ENCODE measurements at places on chromosomes 6 and 20. TPM values are rescaled to one million over a fixed set of nuclear protein-coding genes. Genes with fewer than 3 reads are reported as not detected.

- DNase-seq = peak; percentile 22
These were observed 10.6 kb downstream of the NOL4L start for GRCh38 chr20:32574296-32575226.

DNA sequence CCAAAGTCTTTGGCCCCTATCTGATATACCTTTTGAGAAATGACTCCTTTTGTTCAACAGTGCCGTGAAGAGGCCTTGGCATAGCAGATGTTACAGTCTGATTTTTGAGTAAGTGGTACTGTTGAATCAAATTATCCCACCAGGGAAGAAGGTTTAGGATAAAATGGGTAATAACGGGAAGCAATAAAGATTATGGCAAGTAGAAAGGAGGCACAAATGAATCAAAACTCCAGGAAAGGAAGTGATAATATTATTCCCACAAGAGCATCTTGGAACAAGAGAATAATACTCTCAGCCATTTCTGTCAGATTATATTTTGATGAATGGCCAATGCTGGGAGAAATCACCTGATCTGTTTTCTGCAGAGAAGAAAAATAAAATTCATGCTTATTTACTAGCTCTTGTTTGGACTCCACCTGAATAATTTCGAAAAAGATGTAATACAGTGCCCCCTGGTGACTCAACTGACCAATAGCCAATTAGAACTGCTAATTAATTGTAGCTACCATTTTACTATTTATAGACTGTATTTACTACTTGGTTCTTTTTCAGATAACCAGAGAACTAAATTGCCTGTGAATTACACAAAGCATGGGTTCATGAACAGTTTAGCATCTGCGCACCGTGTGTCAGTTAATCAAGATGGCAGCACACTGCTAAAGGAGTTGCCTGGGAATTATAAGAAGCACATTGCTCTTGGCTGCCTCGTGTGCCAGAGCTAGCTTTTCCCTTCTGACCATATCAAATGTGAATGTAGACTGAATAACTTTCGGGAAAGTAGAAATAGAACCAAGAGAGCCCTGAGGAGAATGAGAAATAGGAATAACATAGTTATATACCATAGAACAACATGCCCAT lies 78.5 kb upstream of the TRDN start:
- peak; percentile 45 for DNase-seq

Gene MAP3K7
- 24.4 TPM for total RNA-seq

- DNase-seq = no peak
These were observed 420.9 kb downstream of the PRKN start for GRCh38 chr6:162306616-162307015.

Gene ARMC2
- total RNA-seq = 1.0 TPM

Gene C20orf202
- total RNA-seq = not detected

Gene RARS2
- total RNA-seq = 22.2 TPM

Gene GABRR1
- total RNA-seq = not detected

DNA sequence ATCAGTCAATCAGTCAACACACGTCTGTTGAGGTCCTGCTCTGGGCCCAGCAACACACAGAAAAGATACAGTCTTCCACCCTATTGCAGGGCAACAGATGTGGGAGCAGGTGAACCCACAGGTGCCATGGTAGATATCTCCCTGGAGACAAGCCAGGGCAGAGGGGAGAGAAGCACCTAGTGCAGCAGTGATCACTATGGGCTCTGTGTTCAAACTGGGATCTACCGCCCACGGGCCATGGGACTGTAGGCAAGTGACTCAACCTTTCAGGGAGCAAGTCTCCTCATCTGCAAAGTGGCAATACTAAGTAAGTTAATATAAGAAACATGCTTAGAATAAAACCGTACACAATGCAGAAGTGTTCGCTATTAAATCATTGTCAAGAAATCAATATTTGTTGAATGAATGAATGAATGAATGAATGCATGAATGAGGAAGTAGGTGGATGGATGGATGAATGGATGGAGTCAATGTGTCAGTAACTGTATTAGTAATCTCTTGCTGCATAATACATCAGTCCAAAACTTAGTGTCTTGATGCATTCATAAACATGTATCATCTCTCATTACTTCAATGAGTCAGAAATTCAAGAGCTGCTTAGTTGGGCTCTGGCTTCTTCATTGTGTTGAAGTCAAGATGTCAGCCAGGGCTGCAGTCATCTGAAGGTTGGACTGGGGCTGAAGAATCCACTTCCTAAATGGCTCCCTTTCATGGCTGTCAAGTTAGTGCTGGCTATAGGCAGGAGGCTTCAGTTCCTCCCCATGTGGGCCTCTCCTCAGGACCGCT lies 31.9 kb upstream of the NFATC2 start:
- no peak for DNase-seq

DNA sequence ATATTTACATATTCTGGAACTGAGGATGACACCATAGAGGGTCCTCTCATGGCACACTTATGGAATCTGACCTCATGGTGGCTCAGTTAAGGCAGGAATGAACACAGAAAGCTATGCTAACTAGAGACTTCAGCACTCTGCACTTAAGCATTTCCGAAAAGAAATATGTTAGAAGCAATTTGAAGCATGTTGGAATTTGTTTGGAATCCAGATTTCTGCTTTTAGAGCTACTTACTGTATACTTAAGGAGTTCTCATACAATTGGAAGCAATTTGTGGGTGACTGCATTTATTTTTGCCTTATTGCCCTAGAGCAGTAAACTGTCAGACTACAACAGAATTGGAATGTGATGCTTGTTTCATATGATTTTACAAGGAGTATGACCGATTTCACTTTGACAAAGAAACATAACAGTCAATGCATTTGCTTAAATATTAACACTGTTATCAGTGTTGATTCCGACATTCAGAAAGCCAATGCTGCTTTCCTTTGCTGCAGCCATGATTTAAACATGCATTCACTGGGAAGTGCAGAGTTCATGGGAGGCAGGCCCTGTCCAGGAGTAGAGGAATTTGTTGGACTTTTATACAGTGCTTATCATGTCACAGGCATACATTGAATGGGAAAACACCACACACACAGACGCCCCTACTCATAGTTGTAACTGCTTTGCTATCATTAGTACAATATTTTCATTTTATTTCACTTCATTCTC lies 244.4 kb downstream of the SAMD5 start:
- DNase-seq = no peak

DNA sequence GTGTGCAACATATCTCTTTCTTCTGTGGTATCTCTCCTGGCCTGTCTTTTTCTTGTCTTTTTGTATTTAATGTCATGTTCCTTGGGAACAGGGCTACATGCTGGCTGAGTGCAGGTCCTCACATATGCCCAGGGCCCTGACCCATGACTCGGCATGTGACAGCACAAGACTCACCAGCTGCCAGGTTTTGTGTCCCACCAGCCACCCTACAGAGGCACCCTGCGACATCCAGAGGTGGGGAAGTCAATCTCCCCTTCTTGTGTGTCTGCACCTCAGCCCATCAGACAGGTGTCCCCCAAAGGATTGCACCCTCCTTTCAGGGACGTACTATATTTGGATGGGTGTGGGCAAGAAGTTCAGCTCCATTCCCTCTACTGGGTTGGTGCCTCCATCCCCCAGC lies 576.3 kb downstream of the RNF144B start:
- no peak for DNase-seq

Gene LIME1
- total RNA-seq = 10.8 TPM

Gene PPP1R3G
- 1.4 TPM for total RNA-seq

DNA sequence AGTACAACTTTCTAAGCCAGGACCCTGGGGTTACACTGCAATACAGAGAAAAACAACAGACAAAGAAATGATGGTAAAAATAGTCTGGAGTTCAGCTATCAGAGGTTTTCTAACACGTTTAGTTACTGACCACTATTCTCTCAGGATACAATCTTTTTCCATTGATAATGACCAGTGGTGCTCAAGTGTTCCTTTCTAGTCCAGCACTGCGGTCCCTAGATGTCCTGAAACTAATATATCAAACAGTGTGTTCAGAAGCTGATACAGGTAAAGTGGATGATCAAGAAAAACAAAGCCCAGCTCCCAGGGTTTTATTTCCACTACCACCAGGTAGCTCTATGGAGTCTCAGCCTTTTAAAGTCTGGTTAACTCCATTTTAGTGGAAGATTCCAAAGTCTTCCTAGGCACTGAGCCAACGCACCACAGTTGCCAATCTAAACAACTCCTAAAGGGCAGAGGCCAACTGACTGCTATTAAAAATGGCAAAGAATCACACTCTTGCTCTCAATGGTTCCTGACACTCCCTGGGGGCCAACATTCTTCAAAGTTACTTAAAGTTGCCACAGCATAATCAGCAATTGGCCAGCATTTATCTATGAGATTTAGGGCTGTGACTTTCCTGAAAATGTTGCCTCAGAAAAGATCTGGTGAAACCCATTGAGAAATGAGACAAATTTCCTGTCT lies 38.2 kb downstream of the DZANK1 start:
- DNase-seq = no peak

Gene C20orf144
- not detected for total RNA-seq

- no peak for DNase-seq
These were observed 138.2 kb downstream of the BMP7 start for GRCh38 chr20:57128044-57128757.

GRCh38 chr20:31723069-31723318 lies 326 bp upstream of the BCL2L1 start:
- no peak for DNase-seq

GRCh38 chr6:11784341-11784740 lies 5.7 kb upstream of the ADTRP start:
- no peak for DNase-seq

Gene NKX2-2
- not detected for total RNA-seq

DNA sequence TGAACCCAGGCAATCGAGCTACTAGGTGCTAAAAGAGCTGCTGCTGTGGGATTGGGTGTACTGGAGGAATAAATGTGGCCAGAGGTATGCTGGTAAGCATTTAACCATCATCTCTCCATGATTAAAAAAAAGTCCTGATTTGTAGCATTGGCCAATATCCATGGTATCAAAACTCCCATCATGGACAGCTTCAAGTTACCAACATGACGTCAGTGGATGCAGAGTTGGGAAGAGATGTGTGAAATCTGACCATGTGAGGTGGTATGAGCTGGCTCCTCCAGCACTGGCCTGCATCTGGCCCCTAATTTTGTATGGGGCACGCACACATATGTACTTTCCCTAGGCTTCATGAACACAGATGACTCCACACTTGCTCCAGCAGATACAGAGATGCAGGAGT lies 11.7 kb downstream of the BPIFB4 start:
- no peak for DNase-seq

Gene BMP5
- not detected for total RNA-seq

DNA sequence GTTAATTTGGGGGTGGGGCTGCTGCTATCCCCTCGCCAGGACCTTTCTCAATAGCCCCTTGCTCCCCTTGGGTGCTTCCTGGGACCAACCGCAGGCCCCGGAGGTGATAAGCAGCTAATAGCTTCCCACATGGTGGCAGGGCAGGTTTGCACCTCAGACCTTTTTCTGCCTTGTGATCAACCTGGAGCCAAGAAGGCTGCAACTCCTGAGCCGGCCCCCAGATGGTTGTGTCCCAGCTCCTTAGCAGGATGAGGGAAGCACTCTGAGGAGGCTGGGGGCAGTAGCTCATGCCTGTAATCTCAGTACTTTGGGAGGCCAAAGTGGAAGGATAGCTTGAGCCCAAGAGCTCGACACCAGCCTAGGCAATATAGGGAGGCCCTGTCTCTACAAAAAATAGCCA lies 85.5 kb downstream of the BMP7 start:
- no peak for DNase-seq

Gene CCN2
- total RNA-seq = 551 TPM

DNA sequence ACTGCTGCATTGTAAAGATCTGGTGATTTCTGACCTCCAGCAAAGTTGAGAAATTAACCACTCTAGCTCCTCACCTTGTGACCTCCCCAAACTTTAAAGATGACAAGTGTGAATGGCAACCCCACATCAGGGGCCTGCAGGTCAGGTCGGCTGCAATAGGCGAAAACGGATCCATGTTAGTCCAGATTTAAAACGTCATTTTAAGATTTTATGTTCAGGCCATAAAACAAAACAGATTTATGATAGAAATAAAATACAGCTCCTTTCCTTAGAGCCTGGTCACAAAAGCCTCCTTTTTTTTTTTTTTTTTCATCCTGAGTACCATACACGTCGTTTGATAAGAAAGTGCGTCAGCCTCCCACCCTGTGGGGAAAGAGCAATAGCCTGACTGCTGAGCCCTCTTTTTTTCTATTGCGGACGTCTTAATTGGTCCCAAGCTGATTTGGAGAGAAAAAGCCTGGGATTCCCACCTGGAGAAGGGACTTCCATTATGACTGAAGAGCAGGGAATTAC lies 519.2 kb upstream of the NOX3 start:
- no peak for DNase-seq

Gene AGER
- total RNA-seq = 6.1 TPM

DNA sequence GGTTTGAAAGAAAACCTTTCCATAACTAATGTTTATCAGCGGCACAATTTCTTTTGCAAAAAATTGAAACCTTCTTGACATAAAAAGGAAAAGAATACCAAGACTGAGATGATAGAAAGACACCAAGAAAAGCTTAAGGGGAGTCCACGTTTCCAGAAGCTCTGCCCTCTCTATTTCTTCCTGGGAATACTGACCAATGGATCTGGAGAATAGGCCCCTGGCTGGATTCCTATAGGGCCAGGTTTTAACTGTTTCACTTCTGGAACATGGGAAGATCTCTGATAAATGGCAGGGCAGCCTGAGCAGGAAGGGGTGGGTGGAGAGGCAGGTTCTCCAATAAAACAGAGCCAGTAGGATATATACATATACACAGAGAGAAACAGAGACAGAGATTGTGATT lies 413.4 kb upstream of the JARID2 start:
- DNase-seq = no peak

DNA sequence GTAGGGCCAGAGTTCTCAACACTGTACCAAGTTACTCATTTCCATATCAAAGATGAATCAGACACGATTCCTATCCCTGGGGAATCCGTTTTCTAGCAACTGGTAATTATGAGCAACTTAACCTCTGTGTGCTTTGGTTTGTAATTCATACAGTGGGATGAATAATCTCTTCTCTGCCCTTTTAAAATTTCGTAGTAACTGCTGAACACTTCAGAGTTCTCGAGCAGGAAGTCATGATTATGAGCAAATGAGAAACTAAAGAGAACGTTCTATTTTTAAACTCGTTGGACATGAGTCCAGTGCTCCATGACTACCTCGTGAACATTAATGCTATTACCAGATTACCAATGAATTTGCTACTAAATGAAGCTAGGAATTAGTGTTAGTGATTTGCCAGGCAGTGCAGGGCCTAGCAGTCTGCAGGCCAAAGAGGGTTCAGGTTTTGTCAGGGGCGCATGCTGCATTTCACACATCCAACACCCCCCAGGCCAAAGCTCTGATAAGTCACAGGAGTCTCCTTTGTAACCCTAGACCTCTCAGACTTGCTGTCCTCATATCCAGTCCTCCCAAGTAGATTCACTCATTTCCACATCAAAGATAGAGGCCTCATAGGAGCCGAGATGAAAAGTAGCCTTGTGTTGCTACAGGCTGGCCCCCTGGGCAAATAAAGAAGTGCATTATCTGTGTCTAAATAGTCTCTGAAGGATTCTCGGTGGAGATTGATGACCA lies 45.8 kb upstream of the VSTM2L start:
- no peak for DNase-seq

DNA sequence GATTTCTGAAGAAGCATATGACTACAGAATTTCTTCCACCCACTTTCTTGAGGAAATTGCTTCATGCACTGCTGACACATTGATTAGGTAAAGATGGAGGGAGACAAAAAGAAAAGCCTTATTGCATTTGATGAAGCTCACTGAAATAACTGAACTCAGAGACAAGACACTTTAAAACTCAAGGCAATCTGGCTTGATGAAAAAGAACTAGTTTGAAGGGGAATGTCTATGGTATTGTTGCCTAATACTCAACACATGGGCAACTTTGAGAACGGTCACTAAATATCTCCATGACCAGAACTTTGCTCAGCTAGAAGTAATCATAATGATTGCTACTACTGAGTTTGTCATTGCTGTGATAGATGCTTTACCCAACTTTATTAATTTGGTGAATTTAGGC lies 38.1 kb downstream of the HTR1B start:
- no peak for DNase-seq

All from glomerular endothelial cell (primary cell).